Aorta (tissue), 5 donors: ENCODE measurements at places on chromosomes 3 and 15.

GRCh38 chr3:99990179-99990578 lies 124.1 kb downstream of the FILIP1L start:
- DNase-seq: no peak

- DNase-seq: no peak
Measured at GRCh38 chr3:164377466-164377865, 700.8 kb downstream of the SI start.

GRCh38 chr3:25548836-25549235 lies 115.9 kb downstream of the TOP2B start:
- no peak for DNase-seq

- no peak for DNase-seq
Measured at GRCh38 chr3:123126653-123127052, 59.8 kb downstream of the PDIA5 start.

DNA sequence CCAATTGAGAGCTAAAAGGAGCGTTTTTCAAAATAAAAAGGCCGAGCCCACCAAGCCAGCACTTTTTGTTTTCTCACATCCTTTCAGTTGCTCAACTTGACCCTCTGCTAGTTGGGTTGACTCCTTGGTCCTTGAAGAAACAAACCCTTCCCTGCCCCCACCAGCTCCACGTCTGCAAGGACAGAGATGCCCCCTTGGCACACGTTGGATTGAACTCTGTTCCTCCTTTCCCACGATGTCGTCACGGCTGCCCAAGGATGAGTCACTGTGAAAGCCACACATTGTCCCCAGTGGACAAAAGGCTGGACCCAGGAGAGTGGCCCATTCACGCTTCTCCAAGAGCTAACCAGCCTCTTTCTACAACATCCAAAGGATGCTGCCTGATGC lies 43.0 kb upstream of the SPATA12 start:
- DNase-seq: peak; percentile 80

DNA sequence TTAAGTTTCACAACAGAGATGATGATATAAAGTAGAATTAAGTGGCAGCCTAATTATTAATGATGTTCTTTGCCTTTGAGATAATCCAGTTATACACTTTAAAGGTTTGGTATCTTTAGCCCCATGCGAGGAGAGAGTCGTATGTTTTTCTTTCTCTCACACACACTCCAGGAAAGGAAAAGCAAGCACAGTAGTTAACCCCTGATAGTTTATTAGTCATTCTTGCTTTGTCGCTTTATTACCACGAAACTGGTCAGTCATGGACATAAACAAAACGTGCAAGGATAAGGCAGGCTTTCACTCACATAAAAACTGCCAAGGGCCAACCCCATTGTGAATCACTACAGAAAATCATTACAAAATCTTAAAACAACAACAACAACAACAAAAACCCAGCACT lies 866.9 kb downstream of the FHIT start:
- DNase-seq: no peak

- no peak for DNase-seq
Measured at GRCh38 chr15:46296797-46297196, 662.0 kb downstream of the SQOR start.

GRCh38 chr3:45682311-45682710 lies 6.9 kb upstream of the SACM1L start:
- no peak for DNase-seq

- no peak for DNase-seq
Measured at GRCh38 chr3:29420106-29420505, 139.2 kb downstream of the RBMS3 start.

- DNase-seq: no peak
Measured at GRCh38 chr15:78981532-78982313, 36.9 kb upstream of the CTSH start.

DNA sequence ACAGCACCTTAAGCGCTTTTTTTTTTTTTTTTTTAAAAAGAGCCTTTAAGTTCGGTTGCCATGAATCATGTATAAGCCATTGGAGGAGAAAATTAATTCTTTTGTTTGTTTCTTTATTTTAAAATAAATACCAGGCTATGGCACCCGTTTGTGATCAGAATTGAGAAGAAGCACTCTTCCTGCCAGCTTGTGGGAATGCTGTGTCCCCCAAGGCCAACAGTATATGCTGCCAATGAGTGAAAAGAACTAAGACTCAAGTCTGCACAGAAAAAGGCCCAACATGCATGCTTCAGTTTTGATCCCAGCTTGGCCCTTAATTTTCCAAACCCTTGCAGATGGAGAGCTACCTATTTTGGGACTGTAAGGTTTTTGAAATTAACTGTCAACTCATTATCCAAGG lies 90.5 kb downstream of the LRRC3B start:
- no peak for DNase-seq

- DNase-seq: no peak
Measured at GRCh38 chr3:129961141-129961541, 13.4 kb upstream of the TRH start.

DNA sequence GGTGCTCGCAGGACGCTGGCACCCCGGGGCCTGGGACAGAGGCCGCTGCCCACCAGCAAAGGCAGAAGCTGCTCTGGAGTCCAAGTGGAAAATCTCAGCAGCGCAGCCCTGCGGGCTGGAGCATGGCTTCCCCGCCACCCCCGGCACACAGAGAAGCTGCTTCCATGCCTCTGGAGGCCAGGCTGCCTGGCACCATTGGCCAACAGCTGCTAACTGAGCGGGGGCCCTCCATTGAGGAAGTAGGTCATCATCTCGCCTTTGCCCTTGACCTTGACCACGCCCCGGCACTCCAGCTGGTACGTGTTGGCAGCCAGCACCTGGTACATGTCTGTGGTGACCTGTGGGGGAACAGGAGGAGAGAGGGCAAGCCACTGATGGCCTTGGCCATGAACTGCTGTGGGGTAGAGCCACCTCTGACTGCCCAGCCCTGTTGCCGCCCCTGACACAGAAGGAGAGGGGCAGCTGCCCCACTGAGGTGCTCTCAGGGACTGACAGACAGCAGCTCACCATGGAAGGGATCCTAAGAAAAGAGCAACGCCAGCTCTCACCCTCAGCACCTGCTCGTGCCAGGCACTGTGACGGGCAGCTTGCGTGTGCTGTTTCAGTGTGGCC lies 82.8 kb downstream of the SEC22A start:
- DNase-seq: no peak

DNA sequence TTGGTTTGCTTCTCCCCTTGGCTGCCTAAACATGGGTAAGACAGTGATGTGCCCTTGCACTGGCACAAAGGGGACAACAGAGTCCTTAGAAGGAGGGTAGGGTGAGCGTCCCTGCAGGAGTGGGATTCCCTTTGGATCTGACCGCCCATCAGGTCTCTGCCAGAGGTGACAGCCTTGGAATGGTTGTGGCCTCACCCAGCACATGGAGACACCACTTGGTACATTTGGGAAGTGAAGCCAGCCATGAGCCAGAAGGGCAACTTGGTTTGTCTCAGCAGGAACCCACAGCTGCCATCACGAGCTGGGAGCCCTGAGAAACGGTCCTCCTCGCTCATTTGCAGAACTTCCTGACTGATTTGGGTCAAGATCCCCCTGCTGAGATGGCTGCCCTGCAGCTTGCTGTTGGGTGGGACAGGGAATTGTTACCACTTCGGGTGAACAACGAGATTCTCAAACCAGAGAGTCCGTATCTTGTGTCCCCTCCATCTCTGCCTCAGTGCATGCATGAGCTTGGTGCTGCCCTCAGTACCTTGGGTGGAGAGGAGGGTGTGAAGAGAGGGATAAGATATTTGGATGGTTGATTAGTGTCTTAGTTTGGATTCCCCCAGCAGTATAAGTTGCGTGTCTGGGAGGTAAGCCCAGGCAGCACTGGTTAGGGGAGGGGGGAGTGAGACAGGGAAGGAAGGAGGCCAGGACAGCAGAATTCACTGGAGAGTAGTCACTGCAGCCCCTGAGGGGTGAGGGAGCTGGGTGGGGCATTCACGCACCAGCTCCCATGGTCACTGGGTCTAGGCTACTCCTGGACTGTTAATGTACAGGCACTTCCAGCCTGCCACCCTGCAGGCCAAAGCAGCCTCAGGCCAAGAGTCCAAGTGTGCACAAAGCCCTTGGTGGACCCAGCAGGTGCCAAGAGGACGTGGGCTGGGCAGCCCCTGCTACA lies 168.8 kb upstream of the TOPAZ1 start:
- no peak for DNase-seq

GRCh38 chr3:4531478-4532025 lies 38.4 kb downstream of the ITPR1 start:
- DNase-seq: no peak

DNA sequence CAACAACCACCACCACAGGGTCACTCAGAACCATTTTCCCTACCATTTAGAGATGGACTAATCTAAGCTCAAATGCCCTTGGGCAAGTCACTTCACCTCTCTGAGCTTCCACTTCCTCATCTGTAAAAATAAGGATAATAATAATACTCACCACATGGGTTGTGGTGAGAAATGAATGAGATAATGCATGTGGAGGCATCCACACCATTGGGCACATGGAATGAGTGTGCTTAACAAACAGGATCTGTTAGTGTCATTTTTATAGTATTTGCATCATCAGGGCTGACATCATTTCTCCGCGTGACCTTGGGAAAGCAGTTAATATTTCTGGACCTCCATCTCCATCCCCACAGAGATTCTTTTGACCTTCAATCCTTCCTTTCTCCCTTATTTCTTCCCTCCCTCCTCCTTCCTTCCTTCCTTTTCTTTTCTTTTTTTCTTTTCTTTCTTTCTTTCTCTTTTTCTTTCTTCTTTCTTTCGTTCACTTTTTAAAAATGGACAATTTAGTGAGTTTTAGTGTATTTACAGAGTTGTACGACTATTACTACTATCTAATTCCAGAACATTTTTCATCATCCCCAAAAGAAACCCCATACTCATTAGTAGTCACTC lies 7.7 kb upstream of the RFT1 start:
- DNase-seq: peak; percentile 0

- DNase-seq: no peak
Measured at GRCh38 chr3:127585813-127586413, 4.6 kb downstream of the TPRA1 start.

GRCh38 chr3:187920030-187920429 lies 174.8 kb upstream of the BCL6 start:
- DNase-seq: no peak

DNA sequence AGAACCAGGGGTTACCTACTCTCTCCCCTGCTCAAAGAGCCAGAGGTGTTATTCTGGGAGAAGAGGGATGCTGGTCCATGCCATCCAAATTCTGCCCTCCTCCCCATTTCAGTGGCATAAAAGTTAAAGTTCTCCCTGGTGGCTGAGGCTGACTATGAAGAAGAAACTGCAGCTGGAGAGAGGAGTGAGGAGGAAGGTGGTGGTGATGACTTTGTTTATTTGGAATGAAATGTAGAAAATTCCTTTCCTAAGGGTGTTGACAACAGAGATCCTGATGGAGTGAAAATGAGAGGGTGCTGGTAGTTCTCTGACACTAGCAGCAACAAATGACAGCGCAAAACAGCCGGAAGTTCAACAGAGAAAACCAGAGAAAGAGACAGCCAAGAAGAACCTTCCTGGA lies 100.4 kb downstream of the PCCB start:
- no peak for DNase-seq

DNA sequence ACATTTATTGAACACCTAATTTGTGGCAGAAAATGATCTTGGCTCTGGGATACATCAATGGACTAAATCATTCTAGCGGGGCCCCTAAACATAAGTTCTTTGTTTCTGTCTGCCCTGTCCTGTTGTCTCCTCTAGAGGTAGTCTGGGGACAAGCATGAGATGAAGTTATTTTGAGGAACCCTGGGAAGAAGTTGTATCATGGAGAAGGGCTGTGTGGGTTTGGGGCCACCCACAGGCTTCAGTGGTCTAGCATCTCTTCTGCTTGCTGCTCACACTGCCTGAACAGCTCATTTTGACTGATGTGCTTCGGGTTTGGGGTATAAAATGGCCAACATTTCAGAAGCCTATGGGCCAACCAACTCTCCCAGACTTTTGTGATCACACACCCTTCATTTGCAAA lies 50.3 kb upstream of the OSBPL11 start:
- DNase-seq: no peak

- DNase-seq: no peak
Measured at GRCh38 chr3:144053121-144053520, 81.5 kb downstream of the DIPK2A start.

DNA sequence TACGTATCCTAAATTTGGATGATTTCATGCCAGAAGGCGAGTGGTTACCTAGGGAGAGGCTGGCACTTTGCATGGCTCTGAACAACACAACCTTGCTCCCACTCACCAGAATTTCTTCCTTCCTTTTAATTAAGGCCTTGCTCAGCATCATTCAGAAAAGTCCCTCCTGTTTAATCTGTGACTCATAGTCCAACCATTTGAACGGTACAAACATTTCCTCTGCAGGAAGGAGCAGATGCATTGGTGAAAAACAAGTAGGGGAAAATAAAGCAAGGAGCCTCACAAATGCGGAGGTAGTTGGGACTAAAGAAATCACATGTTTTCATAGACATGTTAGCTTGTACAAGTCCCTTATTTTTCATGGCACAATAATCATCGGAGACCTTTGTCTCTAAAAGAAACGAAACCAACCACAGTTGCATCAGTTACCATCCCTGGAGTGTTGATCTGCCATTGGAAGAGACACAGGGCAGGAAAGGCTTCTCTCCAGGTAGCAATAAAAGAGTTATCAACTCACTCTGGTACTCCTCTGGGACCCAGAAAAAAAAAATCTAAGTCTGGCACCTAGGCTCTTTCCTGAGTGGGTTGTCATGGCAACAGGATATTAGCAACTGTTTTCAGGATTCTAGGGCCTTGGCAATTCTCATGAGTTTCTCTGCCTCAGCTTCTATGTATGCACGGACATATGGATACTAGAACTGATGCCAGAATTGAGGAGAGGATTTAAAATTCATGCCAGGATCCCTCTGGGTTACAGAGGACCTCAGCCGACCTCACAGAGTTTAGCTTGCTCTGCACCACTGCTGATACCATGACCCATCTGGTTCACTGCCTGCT lies 255.4 kb upstream of the ARPP21 start:
- DNase-seq: no peak

DNA sequence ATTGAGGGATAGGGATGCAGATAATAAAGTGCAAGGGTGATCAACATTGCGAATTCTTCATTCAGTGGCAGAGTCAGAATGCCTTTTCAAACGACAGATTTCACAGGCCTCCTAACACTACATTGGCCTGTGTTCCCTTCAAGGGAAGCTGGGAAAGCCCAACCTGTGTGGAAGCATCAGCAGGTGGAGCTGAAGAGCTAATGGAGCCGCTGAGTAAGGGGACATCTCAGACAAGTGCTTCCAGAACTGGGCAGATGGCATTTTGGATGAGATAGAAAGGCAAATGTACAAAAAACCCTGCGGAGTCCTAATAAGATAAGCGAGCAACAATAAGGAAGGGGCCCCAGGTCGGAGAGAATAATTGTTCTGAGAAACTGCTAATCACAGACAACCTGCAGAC lies 8.5 kb upstream of the SLC24A5 start:
- DNase-seq: no peak

GRCh38 chr3:52246728-52247408 lies 1.3 kb downstream of the PPM1M start:
- no peak for DNase-seq

- no peak for DNase-seq
Measured at GRCh38 chr15:101489599-101490407, at the start of gene PCSK6. Gene PCSK6 (minus strand): TSS chr15:101489707. CDS start chr15:101489670, 37 bp downstream.

- no peak for DNase-seq
Measured at GRCh38 chr15:68885070-68885469, 45.3 kb upstream of the SPESP1 start.
